ENCODE measurements at places on chromosomes 6 and 20.

GRCh38 chr6:28648035-28648877, 122.6 kb downstream of the GPX5 start:
- DNase-seq: peak; percentile 87

GRCh38 chr6:1702580-1703051, 92.9 kb downstream of the FOXC1 start:
- DNase-seq: no peak

DNA sequence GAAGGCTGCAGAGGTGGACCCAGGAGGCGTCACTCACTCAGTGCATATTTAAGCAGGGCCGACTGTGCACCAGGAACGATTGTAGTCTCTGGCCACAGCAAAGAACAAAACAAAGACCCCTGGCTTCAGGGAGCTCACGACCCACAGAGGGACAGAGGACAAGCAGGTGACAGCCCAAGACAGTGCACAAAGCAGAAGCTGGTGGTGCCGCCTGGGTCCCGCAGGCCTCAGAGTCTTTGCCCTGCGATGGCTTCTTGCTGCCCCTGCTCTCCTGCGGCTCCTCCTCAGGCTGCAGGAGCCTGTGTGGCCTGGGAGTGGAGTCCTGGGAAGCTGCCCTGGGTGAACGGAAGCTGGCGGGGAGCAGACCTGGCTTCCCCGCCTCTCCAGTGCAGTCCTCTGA, 300.0 kb downstream of the PREX1 start:
- no peak for DNase-seq

DNA sequence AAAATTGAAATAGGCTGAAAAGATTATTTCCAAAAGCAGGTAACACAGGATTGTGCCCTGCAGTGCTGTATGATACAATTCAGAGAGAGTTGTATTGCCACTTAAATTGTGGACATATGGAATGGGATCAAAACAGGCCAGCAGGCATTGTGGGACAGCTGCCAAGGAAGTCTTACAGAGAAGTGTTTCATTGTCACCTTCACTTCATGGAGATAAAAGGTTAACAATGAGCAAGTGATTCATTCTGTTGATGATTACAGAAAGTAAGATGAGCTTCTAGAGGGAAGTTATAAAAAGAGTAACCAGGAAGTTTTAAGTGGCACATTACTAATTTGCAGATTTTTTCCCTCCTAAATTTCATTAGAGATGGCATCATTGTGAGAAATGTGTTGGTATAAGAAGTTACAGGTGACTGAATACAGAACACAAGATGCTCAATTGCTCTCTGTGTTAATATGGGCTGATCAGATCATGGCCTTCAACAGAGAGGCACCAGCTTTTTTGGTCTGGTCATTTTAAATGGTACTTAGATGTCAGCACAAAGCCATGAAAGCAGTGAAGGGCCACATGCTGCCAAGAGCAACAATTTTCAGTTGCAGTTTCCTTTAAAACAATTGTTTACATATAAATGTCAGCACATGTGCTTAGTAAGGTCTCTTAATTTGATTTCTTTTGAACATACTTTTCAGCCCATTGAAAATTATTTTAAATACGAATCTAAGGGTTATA, 402.5 kb upstream of the FKBP1C start:
- DNase-seq: no peak

DNA sequence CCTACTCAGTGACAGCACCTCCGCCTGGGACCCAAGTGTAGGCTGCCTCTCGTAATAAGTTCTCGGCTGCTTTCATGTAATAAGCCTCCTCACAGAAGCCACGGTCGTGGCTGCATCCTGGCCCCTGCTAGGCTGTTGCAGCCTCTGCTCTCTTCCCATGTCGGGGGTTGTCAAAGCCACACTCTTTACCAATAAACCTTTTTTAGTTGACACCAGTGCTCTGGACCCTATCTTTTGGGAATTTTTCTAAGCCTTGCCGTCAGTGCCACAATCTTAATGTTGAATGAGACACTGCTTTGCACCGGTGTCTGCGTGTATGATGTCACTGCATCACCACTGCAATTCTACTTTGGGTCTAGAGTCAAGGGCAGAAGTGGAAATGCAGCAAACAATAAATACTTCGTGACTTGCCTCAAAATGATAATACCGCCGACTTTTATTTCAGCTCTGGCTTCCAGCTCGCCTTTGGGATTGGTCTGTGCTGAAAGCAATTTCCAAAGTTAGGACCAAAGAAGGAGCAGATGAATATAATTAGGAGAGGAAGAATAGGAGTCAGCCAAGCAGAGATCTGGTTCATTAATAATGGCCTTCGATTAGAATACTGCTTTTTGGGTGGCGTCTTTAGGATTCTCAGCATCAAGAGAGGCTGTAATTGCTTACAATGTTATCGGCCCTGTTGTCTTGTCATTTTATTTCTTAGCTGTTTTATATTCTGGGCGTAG, 57.6 kb upstream of the CCN6 start:
- no peak for DNase-seq

DNA sequence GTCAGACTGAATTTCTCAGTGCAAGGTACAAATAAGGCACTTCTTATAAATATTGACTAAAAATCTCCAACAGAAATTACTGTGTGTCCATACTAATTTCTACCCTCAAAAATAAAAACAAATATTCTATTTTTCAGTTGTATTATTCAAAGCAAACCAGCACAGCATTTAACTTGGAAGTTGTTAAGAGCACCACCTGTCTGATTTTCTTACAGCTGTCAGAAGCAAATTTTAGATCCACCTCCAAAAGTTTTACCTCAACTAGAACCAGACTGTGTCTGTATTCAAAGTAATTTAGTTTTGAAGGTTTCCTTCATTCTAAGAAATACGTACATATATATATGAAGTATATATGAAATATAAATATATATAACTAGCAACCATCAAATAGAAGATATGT, 1.2 kb downstream of the TRDN start:
- DNase-seq: no peak

DNA sequence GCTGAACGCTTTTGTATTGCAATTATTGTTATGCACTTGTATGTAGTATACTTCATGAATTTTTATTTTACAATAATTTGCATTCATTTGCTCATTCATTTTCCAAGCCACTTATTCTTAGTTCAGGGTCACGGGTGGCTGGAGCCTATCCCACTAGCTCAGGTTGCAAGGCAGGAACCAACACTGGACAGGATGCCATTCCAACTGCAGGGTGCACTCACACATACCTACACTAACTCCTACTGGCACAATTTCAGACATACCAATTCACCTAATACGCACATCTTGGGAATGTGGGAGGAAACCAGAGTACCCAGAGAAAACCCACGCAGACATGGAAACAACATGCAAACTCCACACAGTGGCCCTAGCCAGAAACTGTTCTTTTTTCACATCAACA, 61.8 kb downstream of the LMBRD1 start:
- DNase-seq: no peak

DNA sequence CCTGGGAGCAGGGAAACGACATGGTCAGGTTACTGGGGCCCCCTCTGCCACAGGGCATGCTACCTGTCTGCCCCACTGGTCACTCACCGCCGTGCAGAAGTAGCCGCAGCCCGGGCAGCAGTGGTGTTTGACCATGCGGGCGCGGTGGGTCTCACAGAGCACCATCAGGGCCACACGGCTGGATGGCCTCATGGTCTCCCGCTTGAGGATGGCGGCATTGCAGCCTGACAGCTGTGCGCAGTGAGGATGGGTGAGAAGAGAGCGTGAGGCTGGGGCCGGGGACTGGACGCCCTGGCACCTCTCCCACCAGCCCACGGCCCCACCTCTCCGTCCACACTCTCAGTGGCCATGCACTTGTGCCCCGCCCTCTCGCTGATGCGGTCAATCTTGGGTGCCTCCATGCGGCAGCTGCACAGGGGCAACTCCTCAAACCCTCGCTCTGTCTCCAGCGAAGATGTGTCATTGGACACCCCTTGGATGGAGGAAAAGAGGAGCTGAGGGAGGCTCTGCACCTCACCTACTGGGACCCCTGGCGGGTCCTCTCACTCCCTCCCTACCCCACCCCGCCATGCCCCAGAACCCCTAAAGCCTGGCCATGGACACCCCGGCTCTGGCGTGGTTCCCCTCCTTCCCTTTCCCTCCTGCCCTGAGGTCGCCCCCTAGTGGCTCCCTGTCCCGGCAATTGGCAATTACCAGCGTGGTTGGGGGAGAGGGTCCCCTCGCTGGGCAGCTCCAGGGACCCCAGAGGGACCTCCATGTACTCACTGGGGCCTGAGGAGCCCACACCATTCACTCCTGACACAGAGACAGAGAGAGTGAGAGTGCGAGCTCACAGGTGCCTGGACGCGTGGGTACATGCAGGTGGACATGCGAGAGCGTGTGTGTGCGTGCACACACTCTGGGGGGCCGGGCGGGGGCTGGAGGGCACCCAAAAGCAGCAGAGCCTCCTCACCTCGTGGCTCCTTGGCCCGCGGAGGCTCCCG, 8.9 kb downstream of the EHMT2 start:
- DNase-seq: no peak

DNA sequence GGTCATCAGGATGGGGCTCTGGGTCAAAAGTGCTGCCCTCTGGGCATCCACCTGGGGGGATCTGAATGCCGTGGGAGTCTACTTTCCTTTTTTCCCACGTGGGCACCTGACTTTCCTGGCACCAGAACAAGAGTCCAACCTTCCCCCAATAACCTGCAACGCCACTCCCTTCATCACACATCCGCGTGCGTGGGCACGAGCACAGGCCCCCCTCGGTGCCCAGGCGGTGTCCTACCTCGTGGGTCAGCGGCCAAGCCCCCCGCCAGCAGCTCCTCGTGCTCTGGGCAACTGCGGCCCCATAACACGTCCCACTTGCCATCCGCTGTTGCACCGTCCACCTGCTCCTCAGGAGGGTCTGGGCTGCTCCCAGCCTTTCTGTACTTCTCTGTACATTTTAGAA, 87.0 kb downstream of the YTHDF1 start:
- no peak for DNase-seq

DNA sequence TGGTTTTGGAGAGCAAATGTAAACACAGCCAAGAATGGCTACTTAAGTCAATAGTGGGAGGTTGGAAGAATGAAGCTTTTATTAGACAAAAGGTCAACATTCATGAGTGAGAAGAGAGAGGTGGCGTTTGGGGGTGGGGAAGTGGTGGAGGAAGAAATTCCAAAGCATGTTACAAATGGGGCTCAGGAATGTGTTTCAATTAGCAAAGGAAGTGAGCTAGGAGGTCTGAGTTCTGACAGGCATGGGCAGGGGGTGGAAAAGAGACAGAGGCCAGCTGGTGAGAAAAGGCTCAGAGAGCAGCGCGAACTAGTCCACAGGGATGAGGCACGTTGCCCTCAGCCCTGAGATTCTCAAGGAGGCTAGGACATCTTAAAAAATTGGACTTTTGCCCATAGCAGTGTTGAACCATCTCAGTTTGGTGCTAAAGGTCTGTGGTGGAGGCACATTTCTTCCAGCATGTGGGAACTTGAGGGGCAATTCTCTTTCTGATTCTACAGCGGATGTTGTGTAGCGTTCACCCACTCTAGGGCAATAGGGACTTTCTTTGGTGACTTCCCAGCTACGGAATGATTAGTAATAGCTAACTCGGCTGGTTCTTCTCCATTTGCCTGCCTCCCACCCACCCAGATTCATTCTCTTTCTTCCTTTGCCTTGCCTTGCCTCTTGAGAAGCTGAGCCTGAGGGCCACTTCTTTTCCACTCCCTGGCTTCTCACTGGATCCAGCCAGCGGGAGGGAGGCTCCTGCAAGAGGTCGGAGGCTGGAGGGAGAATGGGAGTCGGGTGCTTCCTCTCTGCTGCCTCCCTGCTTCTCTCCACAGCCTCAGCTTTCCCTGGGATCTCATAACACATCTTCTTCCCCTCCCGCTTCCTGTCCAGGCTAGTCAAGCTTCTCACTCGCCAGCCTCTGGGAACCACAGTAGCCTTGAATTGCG, 45.1 kb upstream of the NEDD9 start:
- DNase-seq: peak; percentile 40

DNA sequence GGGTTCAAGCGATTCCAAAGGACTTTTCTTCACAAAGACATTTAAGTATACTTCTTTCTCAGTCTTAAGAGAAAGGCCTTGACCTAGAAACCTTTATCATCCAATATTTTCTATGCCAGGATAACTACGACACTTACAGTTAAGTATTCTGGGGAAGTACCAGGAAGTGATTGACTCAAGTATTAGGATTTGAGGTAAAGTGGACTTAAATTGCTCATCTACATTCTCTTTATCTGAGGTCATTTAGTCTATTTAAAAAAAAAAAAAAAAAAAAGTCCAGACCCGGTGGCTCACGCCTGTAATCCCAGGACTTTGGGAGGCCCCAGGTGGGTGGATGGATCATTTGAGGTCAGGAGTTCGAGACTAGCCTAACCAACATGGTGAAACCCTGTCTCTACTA, 114.7 kb downstream of the ZFAND3 start:
- no peak for DNase-seq
